ENCODE measurements at places on chromosomes 7 and 10.
A peak's percentile ranks its signal among the peaks of the same experiment; 100 is the strongest.

- DNase-seq: peak; percentile 66
Measured at GRCh38 chr7:41955893-41956675, 253.2 kb upstream of the INHBA start.

DNA sequence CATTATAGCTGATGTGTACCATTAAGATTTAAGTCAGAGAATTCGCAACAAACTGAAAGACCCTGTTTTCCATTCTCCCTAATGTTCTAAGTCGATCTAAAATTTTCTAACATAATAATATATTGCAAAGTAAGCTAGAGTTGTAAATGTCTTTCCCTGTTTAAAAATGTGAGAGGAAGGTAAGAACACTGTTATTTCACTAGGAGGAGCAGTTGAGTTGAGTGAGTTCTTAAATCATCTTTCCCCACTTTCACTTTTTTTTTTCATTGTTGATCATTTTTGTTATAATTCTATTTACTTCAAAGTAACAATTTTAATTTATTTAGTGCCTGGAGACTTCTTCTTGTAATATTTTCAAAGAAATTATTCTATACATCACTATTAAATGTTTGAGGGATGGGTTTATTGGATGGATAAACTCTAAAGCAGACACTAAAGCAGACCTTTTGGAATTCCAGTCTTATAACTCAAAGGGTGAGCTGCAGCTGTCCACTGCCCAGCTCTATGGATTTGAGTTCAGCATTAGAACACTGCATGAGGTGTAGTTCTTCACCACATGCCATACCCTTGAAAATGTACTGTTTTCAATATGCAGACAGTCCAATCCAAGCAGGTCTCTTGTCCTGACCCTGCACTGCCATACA, 181.3 kb upstream of the FZD1 start:
- no peak for DNase-seq

- DNase-seq: no peak
Measured at GRCh38 chr7:12716134-12716681, 28.8 kb downstream of the ARL4A start.

DNA sequence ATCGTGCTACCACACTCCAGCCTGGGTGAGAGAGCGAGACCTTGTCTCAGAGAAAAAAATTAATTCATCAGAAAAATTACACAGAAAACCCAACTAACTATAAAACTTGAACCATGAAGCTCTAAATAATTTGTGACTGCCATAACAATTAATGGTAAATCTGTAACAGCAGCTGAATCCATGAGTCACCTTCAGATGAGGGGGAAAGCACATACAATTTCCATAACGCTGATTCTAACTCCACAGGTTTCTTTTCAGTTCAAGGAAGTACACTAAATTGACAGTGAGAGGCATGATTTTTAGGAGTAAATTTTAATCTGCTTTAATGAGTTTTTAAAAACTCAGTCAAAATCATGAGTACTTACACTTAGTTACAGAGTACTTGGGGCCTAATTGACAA, 120.1 kb upstream of the NOBOX start:
- DNase-seq: no peak

- no peak for DNase-seq
Measured at GRCh38 chr10:60000747-60001146, 94.4 kb upstream of the CCDC6 start.

GRCh38 chr7:91013078-91013477, 251.2 kb upstream of the FZD1 start:
- no peak for DNase-seq

DNA sequence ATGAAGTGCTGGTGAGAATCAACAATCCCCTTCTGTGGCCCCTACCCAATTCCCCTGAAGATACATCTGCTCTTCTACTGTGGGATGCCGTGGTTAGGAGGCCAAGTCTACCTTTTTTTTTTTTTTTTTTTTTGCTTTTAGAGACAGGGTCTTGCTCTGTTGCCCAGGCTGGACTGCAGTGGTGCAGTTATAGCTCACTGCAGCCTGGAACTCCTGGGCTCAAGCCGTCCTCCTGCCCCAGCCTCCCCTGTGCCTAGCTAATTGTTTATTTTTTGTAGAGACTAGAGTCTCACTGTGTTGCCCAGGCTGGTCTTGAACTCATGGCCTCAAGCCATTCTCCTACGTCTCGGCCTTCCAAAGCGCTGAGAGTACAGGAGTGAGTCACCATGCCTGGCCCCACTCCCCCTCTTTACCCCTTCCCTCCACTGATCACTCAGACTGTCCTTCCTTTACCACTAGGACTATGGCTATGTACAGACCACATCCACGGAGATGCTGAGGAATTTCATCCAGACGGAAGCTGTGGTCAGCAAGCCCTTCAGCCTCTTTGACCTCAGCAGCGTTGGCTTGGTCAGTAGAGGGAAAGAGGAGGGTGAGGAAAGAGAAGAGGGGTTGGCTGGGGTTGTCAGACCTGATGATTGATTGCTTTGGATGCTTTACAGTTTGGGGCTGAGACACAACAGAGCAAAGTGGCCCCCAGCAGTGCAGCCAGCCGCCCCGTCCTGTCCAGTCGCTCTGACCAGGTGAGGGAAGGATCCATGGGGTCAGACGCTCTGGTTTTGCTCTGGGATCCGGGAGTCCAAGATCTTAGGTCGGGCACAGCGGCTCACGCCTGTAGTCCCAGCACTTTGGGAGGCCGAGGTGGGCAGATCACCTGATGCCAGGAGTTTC, 1.8 kb downstream of the AP4M1 start:
- no peak for DNase-seq

- no peak for DNase-seq
Measured at GRCh38 chr10:116324951-116325635, 845 bp downstream of the CCDC172 start.

GRCh38 chr10:103620352-103620740, 126.8 kb downstream of the NEURL1 start:
- DNase-seq: no peak

GRCh38 chr10:14032406-14032998, 298.2 kb downstream of the FRMD4A start:
- no peak for DNase-seq

- DNase-seq: peak; percentile 41
Measured at GRCh38 chr7:157000741-157001653, 9.5 kb downstream of the MNX1 start.

DNA sequence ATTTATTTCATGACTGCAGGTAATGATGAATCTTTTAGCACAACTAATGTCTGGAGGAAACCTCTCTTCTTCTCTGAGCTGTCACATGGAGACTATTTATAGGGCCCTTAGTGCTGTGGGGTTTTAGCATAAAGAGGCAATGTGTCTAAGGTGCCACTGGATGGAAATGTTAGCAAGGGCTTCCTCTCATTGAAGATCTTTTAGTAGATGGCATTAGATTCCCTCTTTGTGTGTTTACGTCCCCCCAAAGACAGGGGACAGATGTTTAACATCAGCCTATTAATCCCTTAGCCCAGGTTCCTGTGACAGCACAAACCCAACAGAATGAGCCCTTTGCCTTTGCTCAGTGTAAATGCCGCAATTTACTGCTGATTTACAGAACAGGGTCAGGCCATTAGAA, 208.6 kb downstream of the SKAP2 start:
- DNase-seq: no peak

GRCh38 chr10:124022066-124022465, 71.3 kb downstream of the CHST15 start:
- no peak for DNase-seq

DNA sequence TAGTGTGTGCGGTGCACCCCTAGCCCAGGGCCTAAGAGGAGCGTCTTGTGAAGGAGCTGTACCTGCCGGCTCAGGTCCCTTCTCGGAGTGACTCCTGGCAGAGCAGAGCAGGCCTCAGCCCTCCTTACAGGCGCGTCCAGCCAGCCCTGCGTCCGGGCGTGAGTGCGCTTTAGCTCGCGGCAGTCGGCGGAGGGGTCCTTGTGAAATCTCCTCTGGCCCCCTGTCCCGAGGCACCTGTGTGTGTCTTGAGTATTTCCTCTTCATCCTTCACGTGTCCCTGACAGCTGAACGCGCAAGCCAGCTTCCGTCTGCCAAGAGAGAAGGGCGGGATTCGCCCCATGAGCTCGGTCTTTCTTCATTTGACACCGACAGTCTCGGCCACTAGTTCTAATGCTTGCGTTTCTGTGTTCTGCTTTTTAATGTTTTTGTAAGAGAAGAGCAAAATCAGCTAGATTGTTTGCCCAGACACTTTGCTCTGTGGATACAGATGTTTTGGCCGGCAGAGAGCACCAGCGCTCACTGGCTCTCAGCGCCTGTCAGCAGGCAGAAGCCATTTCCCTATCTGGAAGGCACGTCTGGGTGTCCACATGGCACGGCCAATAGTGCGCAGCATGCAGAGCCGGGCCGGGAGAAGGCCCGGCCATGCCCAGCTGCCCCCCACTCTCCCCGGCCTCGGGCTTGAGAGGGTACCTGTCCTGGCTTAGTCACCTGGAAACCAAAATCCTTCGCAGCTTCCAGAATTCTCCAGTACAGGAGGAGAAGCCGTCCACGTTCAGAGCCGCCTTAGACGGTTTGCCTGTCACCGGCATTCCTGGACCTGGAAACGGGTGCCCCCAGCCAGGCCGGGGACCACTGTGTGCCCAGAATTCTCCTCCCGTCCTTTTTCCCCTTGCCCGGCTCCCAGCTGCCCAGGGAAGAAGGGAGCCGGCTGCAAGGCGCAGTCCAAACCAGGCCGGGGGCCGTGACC, 7.0 kb downstream of the GET4 start:
- DNase-seq: peak; percentile 68

GRCh38 chr10:116637830-116638229, 17.1 kb downstream of the PNLIPRP2 start:
- DNase-seq: no peak

DNA sequence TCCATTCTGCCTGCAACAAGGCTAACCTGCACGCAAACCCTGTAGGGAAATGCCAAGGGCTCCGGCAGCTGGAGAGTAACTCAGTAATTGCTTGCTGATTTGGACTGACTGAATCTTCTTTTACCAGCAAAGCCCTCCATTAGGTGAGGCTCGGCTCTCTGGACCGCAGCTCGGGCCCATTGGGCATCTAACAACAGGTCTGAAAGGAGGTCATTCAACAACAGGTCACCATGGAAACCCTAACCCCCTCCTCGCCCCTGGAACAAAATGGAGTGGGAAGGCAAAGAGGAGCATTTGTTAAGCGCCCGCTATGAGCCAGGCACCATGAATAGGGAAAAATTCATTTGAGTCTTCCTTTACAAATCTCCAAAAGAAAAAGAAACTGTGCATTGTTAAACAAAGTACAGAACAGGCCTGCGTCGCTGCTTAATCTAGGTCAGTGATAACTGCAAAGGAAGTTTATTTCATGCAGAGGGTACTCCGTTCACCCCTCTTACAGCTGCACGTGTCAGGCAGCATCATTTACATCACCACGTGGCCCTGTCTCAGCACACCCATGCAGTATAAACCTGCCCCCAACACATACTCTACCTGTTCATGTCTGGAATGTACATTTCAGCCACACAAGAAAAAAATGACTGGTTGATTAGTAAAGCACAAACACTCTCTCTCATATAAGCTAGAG, 248.8 kb upstream of the NEBL start:
- no peak for DNase-seq

DNA sequence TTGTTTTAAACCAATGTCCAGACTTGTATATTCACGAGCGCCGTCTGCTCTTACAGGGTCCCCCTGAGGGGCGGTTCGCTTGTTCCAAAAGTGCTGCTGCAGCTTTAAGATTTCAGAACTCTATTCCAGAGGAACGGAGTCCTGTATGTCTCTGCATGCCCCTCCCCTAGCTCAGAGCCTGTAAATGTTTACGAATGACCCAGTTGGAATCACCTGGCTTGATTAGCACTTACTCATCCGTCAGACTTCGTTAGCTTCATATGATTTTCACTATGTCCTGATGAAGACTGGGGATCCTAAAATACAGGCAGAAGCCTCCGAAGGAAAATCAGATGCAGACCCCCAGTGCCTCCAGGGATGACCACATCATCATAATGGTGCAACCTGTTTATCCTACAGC, 4.5 kb upstream of the CHST15 start:
- no peak for DNase-seq

GRCh38 chr7:66664590-66665293, 36.1 kb downstream of the KCTD7 start:
- DNase-seq: no peak

DNA sequence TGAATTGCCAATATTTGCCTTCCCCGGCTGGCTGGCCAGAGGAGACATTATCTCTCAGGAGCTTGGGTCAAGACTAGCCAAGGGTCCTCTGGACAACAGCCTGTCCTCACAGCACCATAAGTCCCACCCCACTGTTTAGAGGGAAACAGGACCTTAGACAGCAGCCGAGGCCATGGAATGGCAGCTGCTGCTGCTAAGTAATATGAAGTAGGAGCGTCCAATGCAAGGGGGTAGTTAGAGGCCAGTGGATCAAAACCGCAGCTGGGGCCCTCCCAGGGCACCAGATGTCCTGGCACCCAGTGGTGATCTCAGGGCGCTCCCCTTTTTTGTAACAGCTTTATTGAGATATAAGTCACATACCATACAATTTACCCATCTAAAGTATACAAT, 12.9 kb upstream of the KCP start:
- no peak for DNase-seq

GRCh38 chr7:94888551-94888950, 18.8 kb upstream of the PPP1R9A start:
- no peak for DNase-seq

- DNase-seq: no peak
Measured at GRCh38 chr10:30992681-30993080, 39.0 kb downstream of the ZNF438 start.

DNA sequence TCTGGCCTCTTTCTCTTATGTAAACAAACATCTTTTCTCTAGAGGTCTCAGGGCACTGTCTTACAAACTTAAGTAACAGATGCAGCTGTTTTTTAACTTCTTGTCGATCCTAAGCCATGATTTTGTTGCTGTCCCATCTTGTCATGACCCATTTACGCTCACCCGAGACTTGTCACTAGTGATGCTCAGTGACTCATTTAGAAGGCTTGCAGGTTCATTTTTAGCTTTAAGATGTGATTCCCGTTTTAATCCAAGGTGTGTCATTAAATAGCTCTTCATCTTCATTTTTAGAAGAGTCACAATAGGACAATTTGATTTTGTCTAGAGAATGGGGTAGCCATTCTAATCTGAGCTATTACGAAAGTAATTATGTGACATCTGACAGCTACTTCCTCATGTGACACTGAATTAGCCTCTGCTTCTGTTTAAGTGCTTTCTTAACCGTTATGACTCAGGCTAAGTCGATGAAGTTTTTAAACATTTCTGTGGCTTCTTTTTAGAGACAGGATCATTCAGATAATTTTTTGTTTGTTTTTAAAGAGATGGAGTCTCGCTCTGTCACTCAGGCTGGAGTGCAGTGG, 42.7 kb downstream of the SPDYE5 start:
- no peak for DNase-seq

DNA sequence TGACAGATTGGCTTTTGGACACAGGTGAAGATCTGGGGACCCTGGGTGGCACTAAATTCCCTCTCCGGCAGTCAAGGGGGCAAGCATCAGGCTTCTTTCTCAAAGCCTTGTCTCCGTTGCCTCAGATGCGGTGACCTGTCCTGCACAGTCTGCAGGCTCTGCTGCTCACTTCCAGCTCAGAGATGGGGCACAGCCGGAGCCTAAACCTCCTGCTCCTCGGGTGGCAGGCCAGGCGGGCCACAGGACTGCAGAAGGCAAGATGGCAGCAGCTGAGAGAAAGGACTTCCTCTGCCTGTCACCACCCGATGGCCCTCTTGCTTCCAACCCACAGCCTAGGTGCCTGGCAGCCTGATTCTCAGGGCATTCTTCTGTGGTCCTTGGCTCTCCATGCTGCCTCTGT, 44.4 kb downstream of the ZC3HC1 start:
- DNase-seq: no peak

Data from left lobe of liver (tissue), 2 donors.